HS-5 (cell line): ENCODE measurements at places on chromosomes 3 and 15.

GRCh38 chr3:82165266-82165665 is 403.8 kb upstream of the GBE1 start:
- DNase-seq = no peak

- no peak for DNase-seq
Measured at GRCh38 chr3:82085356-82085755, 323.9 kb upstream of the GBE1 start.

DNA sequence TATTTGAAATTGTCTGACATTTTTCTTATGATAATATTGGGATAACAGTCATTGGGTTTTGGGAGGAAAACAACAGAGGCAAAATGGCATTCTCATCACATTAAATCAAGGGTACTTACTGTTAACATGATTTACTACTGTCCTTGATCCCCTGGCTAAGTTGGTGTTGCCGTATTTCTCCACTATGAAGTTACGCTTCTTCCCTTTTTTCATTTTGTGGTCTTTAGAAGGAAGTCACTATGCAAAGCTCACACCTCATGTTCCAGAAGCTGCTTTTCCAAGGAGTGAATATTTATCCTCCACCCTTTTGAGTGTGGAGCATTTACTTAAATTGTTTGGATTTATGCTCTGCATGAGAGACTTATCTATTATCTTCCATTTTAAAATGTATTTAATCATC is 63.7 kb downstream of the ALCAM start:
- DNase-seq = no peak

DNA sequence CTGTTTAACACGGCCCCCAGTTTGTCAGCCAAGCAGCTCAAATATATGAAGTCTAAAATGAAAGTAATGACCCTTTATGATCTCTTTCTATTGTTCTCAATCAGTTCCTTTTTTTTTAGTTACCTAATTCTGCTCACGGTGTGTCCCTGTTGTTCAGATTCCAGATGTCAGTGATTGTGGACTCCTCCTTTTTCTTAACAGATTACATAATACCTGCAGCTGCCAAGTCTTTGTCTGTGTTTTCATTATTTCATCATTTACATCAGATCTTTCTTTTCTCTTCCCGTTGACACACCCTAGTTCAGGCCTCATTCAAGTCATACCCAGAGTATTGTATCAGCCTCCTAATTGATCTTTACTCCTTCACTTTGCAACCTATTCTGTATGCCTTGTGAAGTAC is 56.1 kb upstream of the SKIL start:
- DNase-seq = peak; percentile 8

DNA sequence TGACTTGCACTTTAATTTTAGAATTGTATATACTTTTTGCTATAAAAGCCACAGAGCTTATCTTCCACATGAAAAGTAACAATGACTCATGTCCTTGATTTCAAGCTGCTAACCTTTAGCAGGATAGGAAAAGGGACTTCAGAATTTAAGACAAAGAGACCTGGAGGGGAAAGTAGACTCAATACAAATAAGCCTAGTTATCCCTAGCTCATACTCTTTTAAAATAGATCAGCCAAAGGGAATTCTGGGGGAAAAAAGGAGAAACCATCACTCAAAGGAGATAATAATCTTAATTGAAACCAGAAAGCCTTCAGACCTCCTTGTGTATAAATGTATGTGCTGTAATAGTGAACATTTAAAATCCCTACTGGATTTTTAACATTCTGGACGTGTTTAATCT is 930.3 kb downstream of the NTRK3 start:
- no peak for DNase-seq

GRCh38 chr3:8519156-8519555 is 17.5 kb downstream of the LMCD1 start:
- DNase-seq = no peak

- no peak for DNase-seq
Measured at GRCh38 chr15:73787621-73788020, 34.5 kb upstream of the INSYN1 start.

DNA sequence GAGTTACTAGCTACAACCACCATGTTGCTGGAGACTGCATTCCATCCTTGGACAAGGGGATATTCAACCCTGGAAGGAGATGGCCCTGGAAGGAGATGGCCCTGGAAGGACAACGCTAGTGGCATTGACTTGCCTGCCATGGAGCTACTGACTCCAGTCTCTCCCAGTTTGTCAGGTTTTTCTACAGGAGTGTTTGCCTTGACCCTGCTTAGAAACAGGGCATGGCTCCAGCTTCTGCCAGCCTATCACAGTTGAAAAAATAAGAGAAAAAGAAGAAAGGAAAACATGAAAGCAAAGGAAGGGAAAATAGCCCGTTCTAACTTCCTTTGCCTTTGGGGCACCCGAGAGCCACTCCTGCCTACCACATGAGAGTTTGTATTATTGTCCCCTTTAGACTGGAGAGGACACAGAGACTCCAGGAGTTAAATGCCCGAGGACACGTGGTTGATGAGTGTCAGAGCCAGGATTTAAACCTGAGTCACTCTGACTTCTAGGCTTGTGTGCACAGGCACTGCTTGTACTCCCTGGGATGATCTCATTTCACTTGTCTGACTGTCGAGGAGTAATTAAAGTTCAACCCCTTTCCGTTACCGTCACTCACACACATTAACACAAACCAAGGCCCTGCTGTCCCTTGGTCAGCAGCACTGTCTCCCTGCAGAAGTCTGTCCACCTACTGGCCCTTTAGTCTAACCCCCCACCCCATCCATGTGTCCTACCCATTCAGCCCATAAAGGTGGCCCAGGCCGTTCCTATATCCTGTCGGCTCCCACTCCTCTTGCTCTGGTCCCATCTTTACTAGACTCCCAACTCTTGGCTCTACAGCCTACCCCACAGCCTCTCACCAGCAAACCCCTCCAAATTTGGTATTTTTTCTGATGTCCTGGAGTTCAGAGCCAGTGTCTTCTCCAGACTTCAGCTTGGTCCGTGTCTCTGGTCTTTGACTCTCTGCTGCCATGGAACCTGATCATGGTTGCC is 46.1 kb downstream of the C2CD4A start:
- DNase-seq = no peak

GRCh38 chr15:44028349-44028748 is 166.7 kb downstream of the FRMD5 start:
- DNase-seq = no peak
